H7 (cell line): ENCODE measurements at places on chromosomes 7 and 10.

- DNase-seq = no peak
Observed at GRCh38 chr7:44460325-44460724, 30.1 kb downstream of the NUDCD3 start.

DNA sequence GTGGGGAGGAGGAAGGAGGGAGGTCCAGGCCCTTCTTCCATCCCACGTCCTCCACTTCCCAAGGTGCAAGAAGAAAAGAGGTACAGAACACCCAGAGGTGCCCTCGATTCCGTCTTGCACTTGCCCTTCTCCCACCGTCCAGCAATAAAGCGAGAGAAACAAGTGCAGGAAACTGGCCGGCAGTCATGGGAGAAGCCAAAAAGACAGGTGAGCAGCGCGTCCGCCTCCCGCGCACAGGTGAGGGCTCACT lies 1.3 kb downstream of the C10orf95 start:
- no peak for DNase-seq

- no peak for DNase-seq
Observed at GRCh38 chr10:100509241-100509840, 10.3 kb downstream of the SEC31B start.

- DNase-seq = no peak
Observed at GRCh38 chr10:3059974-3060373, 7.4 kb upstream of the PFKP start.

DNA sequence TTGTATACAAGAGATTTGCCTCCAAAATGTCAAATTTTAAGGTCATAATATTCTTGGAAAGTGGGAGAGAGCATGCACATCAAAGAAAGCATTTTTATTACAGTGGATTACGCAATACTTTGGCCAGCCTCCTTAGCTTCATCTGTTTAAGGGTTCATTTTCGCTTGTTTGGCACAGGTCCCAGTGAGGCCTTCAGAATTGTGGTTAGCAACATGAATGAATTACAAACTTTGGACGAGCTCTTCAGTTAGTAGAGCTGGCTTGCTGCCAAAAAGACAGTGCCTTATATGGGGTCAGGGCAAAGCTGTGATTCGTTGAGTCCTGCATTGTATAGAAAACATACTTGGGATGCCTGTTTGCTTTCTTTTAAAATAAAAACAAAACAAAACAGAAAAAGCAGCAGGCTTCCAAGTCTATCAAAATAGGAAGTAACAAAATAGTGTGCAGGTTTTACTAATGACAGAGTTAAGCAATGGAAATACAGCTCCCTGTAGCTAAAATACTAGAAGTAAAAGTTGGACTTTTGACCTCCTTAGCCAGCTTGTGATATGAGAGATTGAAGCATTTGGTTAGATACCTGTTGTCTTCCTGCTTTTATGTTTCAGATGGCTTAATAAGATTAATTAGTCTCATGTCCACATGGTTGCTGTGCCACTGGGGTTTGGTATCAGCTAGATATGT lies 190.8 kb downstream of the MLLT10 start:
- no peak for DNase-seq

DNA sequence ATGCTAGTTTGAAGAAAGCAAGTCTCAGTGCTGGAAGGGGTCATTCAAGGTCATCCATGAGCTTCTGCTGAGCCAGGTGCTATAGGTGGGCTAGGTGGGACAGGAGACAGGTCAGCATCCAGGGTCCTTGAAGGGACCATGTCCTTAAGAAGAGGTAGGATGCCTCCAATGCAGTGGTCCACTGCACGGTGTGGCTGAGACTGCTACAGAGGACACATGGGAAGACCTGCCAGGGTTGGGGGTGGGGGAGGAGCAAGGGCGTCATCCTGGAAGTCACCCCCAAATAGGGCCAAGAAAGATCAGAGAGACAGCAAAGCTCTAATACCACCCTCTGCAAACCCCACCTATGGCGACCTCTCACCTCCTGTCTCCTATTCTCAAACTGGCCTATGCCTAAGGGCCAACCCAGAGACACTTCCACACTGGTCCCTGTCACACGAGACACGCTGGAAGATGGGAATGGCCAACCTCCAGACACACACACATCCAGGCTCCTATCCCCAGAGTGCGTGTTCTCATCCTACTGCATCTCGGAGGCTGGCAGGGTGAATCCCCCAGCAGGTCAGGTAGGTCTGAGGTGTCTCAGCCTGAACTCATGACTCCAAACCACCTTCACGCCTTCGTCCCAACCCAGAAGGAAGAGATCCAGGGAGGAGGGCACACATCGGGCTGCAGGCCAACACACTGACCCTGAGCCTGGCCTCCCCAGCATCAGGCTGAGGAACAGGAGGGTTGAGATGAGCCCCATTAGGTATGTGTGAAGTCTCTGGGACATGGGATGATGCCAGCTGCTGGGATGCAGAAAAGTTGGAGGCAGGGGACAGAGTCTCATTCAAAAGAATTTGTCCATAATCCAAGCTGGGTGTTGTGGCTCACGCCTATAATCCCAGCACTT lies 5.6 kb upstream of the PPP1R35 start:
- DNase-seq = no peak
